ENCODE measurements at places on chromosomes 5 and 9.

DNA sequence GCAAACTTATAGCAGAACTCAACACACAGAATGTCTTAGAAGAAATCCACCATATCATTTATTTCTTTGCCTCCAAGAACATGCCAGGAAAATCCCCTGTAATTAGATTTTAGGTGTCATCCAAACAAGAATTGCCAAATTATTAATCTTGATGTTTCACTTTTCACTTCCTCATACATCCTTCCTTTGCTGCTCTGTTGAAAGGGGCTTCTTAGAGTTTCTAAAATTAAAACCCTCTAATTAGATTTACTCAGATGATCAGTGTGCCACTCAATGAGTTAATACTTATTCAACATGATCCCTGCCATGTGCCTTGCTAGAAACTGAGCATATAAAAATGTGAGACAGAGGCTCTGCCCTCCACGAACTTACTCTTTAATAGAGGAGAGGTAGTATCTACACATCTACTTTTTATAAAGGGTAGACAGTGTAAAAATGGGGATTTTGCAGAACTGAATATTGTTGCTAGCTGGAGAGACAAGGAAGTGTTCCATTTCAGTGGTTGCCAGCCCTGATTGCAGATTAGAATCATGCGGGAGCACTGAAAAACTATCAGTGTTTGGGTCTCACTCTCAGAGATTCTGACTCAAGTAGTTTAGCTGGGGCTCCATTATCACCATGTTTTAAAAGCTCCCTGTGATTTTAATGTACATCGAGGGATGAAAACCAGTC, 498.4 kb downstream of the TLE4 start:
- DNase-seq = no peak

GRCh38 chr9:129708793-129709192, 43.3 kb downstream of the PRRX2 start:
- DNase-seq = no peak

DNA sequence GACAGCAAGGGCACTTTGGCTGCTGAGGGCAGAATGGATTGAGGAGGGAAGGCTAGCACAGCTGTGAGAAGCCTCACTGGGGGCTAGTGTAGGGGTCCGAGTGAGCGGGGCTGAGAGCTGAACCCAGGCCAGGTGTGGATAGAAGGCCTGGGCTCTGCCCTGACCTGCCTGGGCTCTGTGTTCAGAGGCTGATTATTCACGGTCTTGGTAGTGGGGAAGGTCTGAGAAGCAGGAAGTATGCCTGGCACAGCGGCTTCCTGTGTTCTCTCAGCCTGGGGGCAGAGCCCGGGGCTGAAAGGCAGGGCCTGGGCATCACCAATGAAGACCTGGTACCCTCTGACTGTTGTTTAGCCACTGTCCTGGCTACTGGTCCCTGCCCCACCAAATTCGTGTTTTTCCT, 136.4 kb upstream of the TBC1D2 start:
- DNase-seq = no peak

DNA sequence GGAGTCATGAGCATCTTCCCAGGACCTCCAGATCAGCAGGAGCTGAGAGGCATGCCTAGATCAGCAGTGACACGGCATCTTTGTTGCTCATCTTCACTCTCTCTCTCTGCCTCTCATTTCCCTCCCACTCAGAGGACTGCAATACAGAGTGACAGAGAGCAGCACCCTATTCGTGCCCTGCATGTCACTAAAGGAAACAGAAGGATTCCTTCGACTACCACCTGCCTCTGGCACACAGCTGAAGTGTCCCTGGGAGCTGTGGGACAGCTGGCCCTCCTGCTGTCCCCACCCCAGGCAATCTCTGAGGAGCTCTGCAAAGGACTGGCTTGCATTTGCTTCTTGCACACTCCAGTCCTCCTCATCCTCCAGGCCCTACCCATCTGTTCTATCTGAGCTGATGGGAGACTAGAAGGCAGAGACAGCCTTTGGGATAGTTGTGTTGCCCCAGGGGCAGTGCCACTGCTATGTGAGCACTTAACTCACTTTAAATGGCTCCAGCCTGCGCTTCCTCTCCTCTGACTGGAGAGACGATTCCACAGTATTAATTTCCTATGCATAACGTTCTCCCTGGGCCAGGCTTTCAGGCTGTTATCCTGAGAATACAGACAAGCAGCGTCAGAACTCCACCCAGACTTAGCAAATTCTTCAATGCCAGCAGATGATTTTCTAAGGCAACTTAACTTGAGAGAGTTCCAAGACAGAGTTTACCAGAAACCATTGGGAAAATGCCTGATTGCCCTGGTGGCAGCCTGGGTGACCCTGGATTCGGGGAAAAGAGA, 167.6 kb upstream of the MAP1B start:
- DNase-seq = no peak

- no peak for DNase-seq
Observed at GRCh38 chr5:75012748-75013147, 39.6 kb downstream of the GCNT4 start.

DNA sequence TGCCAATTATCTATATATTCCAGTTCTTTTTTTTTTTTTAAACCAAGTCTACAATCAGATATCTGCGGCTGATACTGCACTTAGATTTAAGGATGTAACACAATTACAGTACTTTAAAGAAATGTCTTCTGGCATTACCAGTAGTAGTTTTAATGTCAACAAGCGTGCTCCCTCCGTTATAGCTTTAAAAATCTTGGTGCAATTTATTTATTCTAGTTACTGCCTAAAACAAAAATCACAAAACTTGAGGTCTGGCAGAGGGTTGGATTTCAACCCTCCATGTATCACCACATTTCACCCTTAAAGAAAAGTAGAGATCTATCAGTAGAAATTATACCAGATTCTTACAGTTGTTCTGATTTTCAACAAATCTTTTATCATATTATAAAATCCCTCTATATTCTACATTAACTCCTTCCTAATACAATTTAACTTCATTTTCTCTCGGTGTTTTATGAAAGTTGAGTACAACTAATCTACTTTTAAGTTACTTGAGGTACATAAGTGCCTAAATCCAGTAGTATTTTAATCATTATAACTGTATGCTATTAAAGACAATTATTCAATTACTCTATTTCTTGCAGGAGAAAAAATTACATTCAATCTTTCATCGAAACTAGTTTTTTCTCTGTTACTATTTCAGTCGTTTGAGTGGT, 2.0 kb upstream of the RICTOR start:
- DNase-seq = no peak

DNA sequence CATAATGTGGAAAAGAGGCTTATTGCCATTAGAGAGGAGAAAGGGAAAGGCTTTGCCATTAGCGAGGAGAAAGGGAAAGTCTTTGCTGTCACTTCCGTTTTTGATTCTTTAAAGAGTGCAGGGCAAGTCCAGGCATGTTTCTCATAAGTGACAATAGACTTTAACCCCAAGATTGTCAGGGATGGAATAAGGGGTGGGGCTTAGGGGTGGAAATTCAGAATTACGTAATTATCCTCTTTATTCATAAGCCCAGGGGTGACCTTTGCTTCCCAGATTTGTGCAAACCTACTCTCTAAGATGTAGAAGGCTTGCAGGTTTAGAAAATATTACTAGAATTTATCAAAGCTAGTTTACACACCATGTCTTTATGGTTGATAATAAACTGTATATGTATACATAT, 2.3 kb upstream of the PLK2 start:
- DNase-seq = no peak

- no peak for DNase-seq
Observed at GRCh38 chr9:122342323-122343050, 28.3 kb upstream of the PTGS1 start.

- no peak for DNase-seq
Observed at GRCh38 chr9:94827584-94828304, 101.2 kb downstream of the AOPEP start.

DNA sequence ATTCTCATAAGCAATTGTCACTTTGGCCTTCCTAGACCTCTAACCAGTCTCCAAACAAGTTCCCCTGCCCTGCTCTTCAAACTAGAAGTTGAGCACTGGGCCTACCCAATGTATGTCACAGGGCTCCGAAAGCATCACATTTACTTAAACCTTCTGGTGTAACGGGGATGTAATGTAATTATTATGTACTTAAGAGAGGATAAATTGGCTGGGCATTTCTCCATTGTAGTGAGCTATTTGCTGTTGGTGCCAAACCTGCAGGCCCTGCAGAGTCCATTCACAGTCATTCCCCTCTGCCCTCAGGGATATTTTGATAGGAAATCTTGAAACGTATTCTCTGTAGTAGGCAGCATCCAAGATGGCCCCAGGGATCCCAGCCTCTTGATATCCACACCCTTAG, 64.2 kb upstream of the GNE start:
- no peak for DNase-seq

DNA sequence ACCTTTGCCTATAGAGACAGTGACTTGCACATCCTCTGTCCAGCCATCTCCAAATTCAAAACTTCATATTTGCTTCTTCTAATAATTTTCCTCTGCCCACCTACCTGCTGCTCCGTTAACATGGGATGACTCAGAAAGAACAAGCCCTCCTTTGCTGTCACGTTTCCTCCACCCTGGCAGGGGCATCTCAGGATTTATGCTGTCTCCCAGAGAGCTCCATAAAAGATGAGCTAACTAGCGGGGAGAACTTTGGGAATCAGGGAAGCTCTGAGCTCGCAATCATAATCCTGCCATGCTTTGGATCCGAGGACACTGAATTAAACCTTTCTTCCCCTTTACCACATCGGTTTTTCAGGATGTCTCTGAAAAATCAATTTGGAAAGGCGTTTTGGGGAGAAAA, 78.4 kb upstream of the FSTL4 start:
- no peak for DNase-seq

- no peak for DNase-seq
Observed at GRCh38 chr9:7366121-7366520, 433.5 kb downstream of the DMAC1 start.

GRCh38 chr5:15003511-15003920, 131.9 kb upstream of the ANKH start:
- DNase-seq = no peak

DNA sequence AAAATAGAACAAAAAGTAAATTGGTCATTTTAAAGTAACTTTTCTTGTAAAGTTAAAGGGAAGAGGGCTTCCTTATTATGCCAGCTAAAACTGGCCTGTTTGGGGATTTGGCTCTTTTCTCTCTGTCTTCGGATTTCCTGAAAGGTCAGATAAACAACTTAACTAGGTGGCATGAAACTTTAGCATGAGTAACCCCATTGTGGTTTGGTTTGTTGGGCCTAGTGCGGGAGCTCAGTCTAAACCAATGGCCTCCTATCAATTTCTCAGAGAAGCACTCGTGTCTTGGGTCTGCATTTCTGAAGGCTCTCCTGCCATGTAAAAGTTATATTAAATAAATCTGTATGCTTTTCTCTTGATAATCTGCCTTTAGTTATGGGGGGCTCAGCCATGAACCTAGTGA, 48.5 kb upstream of the ANKH start:
- no peak for DNase-seq

- DNase-seq = no peak
Observed at GRCh38 chr9:15139469-15139868, 167.5 kb downstream of the TTC39B start.

GRCh38 chr5:115588640-115589039, 13.6 kb downstream of the TICAM2 start:
- DNase-seq = no peak

GRCh38 chr9:33737811-33738606, 57.4 kb upstream of the PRSS3 start:
- peak; percentile 18 for DNase-seq

DNA sequence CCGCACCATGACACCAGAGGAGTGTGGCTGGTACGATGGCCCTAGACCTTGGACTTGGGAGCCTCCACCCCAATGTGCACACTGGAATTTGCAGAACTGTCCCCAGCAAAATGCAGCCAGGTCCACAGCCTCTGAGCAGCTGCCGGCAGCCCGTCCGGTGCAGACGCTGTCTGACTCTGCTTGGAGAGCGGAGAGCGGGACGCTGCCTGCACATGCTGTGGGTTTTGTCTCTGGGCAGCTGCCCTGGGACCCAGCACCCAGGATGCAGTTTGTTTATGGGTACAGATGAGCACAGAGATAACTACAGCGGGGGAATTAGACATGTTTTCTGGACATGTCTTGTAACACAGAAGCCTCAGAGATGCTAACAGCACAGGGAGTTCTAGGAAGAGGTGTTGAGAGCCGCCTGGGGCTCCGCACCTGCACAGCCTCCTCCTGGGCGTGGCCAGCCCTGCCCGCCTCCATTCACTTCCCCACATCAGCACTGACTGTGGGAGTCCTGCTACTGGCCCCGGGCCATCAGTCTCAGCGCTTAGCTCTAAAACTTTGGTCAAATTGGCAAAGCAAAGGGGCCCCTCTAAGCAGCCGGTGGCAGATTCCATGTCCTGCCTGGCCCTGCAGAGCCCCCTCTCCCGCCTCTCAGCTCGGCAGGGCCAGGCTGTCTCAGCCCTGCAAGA, 159.6 kb downstream of the IRX2 start:
- DNase-seq = no peak

DNA sequence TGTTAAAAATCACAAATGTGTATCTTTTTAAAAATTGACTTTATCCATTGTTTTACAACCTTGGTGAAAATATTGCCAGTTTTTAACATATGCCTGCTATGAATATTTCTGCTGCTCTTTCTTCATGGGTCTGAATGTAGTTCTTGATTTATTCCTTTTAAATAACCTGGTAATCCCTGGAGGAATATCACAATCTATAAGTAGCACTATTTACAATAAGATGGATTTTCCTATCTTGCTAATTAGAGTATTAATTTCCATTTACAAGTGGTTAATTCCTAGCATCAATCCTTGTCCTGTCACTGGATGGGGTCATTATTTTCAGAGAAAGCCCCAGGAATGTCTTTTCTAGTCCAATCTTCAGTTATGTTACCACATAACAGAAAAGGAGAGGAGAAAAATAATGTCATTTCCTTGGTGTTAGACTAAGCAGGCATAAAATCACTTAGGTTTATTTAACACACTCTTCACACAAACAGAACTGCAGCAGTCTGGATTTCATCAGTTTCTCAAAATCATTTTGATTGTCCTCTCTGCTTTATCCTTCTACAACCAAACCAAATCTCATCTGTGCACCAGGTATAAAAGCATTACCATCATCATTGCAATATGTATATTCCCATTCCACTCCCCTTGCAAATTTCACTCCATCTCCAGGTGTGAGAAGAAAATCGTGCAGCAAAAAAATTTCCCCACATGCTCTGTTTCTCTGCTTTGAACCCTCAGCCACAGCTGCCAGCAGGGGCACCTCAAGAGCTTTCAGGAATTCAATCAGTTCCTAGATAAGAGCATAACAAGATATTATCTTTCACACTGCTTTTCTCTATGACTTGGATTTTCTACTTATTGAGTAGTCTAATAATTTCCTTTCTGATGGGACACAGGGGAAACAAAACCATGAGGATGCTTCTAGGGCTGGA, 204.1 kb downstream of the SEC61B start:
- DNase-seq = no peak

- peak; percentile 95 for DNase-seq
Observed at GRCh38 chr5:53031695-53032096, 42.5 kb downstream of the ITGA2 start.

GRCh38 chr5:16544607-16545374, 72.0 kb downstream of the RETREG1 start:
- no peak for DNase-seq

DNA sequence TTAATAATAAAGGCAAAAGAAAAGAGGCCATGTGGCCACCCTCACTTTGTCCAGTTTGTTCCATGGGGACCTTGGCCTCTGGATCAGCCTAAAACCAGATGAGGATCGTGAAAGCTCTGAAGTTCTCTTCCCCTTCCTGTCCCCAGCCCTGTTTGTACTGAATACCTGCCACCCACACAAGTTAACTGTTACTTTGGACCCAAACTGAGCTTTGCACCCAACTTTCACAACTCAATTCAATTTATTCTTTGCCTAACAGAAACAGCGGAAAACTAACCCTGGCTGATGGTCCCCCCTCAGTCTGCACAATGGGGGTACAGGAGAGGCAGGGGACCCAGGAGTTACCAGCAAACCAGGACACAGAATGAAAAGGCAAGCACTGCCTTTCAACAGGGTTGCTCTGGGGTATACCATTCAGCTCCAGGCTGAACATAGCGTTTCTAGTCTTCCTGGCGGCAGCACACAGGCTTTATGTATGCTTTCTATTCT, 28.2 kb downstream of the ABCA1 start:
- no peak for DNase-seq

Data from non-pigmented ciliary epithelial cell (primary cell).